GDM1 (cell line): ENCODE measurements at places on chromosomes 3 and 15.

DNA sequence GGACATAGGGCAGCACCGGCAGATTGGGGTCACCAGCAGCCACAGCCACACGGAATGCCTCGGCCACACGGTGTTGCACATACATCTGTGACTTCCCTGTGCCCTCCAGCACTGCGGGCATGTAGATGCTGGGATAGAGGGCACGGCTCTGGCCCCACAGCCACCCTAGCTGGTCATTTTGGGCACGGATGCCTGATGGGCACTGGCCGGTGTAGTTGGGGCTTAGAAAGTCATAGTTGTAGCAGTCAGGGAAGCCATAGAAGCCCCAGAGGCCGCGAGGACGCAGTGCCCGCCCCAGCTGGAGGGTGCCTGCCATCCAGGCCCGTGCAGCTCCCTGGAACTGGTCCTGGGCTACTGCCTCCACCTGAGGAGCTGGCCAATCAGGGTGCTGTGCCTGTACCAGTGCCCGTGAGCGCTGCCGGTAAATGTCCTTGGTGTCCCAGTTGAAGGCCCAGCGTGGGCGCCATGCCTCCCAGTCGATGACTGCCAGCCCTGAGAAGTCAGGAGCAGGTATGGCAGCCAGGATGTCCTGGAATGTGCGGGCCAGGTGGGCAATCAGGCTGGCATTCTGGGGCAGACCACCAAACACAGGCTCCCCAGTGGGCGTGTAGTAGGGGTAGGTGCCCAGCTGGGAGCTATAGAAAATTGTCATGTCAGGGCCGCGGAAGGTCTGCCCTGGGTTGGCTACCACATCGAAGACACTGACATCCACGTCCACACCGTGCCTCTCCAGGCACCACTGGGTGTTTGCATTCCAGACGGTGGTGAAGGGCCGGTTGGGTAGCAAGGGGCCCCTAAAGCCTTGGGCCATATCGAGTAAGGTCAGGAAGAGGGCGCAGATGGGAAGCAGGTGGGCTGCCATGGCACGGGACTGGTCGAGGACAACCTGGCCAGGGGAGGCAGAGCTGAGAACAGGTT, 1.0 kb downstream of the HYAL1 start:
- no peak for DNase-seq

DNA sequence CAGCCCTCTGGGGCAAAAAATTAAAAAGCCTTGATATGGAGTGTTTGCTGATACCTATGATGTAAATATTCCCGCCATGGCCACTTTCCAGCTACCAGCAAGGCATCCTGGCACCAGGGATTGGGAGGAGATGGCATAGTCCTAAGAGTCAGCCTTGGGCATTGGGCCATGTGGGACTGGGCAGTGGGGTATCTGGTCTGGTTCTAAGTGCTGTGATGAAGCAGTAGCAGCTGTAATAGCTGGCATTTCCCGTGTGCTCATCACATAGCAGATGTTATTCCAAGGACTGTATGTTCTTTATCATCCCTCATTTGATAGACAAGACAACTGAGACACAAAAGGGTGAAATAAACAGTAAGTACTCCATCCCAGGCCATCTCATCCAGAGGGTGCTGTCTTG, 6.9 kb upstream of the SACM1L start:
- DNase-seq = no peak

DNA sequence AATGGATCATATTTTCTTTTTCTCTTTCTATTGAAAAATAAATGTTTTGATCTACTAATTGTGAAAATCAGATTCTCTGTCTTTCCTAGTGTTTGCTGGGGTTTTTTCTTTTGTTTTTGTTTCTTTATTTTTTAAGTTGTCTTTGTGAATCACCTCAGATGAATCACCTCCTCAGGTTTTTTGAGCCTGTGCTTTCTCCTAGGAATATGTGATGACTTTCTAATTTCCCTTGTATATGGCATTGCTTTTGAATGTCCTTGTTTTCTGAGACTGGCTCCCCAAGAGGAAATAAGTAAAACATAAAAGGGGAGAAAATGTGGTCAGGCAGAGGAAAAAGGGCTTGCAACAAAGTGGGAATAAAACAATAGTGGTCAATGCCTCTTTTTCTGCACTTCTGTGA, 750.0 kb downstream of the ZPLD1 start:
- no peak for DNase-seq

DNA sequence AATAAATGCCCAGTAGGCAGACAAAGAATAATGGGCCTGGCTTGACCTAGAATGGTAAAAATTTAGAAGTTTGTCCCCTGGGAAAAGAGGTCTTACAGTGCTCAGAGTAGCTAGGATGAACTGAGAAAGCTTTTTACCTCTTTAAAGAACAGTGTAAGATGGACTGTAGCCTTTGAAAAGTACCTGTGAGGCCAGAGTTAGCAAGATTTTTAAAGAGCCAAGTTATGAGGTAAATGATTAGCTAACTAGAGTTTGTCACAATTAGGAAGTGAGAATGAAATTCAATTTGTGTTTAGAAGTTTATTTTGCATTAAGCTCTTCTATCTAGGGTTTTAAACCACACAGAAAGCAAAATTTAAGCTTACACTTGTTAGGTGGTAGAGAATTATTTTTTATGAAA, 480.9 kb downstream of the ZIC1 start:
- no peak for DNase-seq

DNA sequence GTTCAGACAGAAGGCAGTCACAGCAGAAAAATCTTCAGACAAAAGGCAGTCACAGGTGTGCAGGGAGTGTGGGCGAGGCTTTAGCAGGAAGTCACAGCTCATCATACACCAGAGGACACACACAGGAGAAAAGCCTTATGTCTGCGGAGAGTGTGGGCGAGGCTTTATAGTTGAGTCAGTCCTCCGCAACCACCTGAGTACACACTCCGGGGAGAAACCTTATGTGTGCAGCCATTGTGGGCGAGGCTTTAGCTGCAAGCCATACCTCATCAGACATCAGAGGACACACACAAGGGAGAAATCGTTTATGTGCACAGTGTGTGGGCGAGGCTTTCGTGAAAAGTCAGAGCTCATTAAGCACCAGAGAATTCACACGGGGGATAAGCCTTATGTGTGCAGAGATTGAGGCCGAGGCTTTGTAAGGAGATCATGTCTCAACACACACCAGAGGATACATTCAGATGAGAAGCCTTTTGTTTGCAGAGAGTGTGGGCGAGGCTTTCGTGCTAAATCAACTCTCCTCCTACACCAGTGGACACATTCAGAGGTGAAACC, 27.6 kb downstream of the ZNF589 start:
- no peak for DNase-seq

- DNase-seq = no peak
Observed at GRCh38 chr15:50744601-50745000, 20.9 kb downstream of the SPPL2A start.

DNA sequence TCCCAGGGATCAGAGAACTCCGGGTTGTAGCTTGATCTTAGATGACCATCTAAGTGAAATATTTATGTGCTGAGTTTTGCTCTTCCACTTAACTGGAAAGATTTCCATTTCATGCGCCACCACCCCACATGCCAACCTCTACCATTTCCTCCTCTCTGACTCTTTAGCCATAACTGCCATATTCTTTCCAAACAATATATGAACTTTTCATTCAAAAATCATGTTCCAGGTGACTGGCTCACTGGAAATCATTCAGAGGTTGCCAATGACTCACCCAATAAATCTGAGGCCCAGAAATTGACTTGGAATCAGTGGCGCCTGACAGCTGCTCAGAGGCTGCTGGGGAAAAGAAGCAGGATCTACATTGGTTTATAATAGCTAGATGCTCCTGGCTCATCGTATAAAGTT, 31.6 kb upstream of the FAM174B start:
- no peak for DNase-seq

GRCh38 chr3:46282696-46283095, 40.4 kb downstream of the CCR3 start:
- no peak for DNase-seq

GRCh38 chr3:179671309-179671708, 18.5 kb downstream of the USP13 start:
- no peak for DNase-seq

- DNase-seq = no peak
Observed at GRCh38 chr15:25385986-25386385, 52.8 kb downstream of the UBE3A start.

DNA sequence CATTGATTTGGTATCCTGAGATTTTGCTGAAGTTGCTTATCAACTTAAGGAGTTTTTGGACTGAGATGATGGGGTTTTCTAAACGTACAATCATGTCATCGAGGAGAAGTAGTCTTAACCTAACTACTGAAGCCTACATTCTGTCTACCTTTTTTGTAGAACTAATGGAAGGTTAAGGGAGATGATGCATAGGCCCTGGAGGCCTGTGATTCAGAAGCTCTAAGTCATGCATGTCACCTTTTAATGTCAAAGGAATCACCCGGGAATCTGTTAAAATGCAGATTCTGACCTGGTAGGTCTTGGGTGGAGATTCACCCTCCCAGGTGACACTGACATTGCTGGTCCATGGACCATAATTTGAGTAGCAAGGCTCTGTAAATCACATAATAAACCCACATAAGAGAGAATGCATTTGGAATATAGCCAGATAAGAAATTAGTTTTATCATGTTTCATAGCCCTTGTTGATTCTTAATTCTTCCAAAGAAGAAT, 64.9 kb downstream of the GHSR start:
- no peak for DNase-seq

DNA sequence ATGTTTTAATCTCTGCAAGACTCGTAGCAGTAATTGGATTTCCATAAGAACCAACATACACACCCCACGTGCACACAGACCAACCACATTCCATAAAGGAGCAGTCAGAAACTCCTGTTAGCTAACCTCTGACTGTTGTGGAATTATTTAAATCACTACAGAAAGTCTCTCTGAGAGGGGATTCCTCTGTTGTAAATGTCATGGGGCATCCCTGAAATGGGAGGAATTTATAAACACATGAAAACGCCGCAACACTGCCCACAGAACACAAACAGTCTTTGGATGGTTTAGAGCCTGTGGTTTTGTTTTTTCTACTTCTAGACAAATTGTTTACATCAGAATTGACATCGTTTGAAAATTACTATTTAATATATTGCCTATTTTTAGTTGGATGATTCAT, 740.1 kb upstream of the GRM7 start:
- DNase-seq = no peak

- DNase-seq = peak; percentile 80
Observed at GRCh38 chr15:59299929-59300617, 72.6 kb downstream of the MYO1E start.

- DNase-seq = no peak
Observed at GRCh38 chr3:193677734-193678133, 84.7 kb downstream of the OPA1 start.

DNA sequence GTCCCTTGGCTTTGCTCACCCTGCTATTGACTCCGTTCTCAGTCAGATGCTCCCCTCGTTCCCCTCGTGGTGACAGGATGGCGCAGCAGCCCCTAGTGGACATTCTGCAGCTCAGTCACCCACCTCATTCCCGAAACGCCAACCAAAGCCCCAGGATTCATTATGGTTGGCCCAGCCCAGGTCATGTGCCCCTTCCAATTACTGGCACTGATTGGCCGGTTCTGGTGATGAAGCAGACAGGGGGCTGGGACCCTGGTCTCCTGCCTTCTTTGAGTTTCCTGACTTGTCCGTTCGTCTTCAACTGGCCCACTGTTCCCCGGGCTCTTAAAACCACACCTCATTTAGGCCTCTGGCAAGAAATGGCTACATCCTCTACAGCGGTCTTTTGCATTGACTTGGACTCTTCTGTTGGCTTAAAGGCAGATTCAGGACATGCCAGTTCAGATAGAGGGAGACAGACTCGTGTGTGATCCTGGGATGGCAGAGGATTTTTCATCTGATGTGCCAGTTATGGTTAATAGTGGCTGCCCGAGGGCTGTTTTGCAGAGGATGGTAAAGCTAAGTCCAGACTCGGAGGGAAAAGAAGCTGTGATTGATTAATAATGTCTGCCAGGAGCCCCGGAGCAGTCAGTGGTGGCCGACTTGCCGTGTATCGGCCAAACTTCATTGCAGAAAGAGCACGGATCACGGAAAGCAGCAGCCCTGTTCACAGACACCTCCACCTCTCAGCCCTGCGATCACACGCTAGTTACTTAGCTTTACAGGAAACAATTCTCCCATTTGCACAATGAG, 37.8 kb downstream of the LSM3 start:
- DNase-seq = no peak

DNA sequence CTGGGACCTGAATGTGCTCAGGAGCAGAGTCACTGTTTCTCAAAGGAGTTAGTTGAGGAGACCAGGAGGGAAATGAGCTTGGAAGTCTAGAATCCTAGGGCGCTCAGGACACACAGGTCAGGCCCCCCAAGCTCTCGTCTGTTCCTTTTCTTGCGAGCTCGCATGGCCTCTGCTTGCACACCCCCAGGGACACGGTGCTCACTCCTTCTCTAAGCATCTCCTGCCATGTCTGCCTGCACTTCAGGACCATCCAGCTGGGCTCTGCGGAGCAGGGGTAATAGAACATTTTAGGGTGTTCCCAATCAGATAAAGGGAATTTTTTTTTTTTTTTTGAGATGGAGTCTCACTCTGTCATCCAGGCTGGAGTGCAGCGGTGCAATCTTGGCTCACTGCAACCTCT, 213.2 kb downstream of the XXYLT1 start:
- DNase-seq = no peak

DNA sequence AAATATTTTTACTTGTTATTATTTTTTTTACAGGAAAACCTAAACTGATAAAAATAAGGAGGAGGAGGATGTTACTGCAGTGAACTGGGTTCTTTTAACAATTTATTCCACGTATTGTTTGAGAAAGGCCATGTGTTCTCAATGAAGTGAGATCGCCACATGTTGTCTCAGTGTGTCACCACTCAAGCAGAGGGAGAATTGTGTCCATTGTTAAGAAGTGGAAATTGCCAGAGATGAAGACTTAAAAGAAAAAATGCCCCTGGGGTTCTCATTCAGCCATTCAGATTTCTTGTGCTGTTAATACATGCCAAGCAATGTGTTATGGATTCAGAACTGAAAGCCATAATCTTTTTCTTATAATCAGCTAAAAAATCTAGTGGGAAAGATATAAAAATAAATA, 297.1 kb downstream of the NSUN3 start:
- no peak for DNase-seq

DNA sequence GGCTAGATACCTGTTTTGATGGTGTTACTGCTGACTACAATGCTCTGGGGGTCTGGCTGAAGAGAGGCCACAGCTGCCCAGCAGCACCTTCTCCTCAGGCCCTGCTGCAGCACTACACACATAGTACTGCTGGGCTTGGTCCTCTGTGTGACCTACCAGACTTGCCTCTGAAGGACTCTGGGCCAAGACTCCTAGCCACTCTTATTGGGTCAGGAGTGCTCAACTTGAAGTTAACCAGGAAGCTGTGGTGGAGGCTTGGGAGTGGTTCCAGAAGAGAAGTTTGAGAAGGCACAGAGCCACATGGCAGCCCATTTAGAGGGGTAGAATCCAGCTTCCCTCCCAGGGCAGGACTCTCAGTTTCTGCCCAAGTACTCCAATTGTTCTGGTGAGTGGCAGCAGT, 16.6 kb downstream of the ELP6 start:
- DNase-seq = no peak
